ENCODE measurements at places on chromosomes 1 and 21.

DNA sequence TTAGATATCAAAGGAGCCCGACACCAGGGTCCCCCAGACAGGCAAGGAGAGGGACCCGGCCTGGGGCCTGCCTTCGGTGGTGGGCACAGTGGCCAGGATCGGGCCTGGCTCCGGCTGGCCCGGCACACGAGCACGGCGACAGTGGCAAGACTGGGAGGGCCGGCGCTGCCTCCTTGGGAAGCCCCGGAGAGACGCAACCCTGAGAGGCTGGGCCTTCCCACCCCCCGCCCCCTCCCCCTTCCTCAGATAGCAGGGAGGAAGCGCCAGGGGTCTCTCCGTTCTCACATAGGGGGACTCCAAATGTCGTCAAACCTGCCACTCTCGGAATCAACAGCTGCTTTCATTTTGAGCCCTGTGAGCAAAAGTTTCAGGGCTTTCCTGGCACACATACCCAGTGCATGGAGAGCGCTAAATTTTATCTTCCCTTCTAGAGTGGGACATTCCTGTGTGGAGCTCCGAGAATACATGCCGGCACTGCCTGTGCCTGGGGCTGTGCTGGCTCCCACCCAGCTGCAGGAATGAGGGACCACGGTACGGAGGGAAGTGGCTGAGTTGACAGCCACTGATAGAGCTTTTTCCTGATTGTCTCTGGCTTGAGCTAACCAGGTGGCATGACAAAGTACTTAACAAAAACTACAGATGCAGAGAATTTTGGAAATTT lies 62.4 kb downstream of the CD247 start:
- peak; percentile 46 for DNase-seq

- no peak for DNase-seq
Measured at GRCh38 chr1:90162216-90162615, 167.3 kb downstream of the ZNF326 start.

DNA sequence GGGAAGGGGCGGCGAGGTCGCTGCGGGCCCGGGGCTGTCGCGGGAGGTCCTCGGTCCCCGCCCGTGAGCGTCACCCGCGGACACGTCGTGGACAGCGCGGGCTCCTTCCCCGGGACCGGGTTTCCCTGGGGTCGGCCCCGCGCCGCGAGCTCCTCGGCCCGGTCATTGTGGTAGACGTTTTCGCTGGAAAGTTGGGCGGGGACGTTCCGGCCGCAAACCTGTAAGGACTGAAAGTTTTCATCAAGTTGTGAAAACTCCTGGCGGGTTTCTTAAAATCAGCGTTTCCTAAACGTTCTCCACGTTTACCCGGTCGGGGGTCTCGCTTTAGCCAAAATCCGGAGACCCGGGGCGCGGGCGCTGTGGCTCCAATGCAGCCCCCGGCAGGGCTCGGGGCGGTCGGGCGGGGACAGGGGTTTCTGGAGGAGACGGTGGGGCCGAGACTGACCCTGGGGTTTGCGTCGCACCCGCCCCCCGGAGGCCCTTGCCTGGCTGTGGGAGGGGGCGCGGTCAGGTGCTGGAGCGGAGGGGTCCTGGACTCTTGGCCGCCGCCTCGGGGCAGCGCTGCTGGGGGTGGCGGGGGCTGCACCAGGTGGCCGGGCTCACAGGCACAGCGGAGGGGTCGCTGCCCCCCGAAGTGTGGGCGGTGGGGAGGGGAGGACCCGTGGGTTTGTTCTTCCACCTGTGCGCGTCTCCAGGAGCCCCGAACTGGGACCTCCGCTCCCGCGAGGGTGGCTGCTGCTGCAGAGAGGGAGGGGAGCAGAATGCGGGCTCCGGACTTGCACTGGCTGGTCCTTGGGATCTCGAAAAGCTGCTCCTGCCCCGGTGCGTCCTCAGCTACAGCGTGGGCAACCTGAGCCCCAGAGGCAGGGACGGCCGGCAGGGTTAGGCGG lies 827 bp downstream of the PRKCZ start:
- no peak for DNase-seq

- no peak for DNase-seq
Measured at GRCh38 chr21:38183961-38184360, 72.8 kb upstream of the KCNJ15 start.

- no peak for DNase-seq
Measured at GRCh38 chr21:41823906-41824305, 55.2 kb downstream of the PRDM15 start.

DNA sequence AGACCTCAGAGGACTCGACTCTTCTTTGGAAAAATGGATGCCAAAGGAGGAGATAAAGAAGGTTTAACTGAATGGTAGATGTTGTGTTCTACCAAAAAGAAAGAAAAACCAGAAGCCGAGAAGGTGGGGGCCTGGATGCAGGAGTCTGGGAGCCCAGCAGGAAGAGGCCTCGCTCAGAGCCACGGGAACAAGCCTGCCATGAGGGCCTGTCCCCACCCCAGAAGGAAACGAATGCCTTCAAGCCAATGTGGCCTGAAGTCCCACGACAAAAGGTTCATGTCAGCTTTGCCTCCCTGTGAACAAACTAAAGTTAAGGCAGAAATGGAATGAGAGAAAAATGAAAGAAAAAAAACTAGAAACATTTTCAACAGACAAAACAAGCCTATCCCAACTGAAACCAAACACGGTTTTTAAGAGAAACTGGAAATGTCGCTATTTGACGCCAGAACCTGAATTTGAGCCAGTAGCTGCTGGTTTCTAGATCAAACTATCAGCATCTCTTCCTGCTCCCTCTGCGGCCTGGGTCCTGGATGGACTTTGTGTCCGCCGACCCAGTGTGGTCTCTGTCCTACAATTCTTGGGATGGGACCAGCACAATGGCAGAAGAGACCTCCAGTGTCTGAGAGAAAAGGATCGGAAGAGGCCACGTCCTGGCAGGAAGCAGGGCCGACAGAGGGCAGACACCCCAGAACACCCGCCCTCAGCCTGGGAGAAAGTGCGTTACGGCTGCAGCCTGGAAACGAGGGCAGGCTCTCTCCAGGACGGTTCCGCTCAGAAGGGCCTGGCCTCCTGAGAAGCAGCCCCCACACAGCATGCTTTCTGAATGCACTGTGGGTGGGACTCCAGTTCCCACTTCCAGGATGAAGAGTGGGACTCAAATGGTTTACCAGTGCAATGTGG lies 35.2 kb downstream of the SLC45A1 start:
- DNase-seq, result no peak

GRCh38 chr1:31670593-31670964 lies 25.9 kb upstream of the PEF1 start:
- DNase-seq, result no peak

GRCh38 chr1:164577291-164577690 lies 18.3 kb downstream of the PBX1 start:
- DNase-seq, result no peak

DNA sequence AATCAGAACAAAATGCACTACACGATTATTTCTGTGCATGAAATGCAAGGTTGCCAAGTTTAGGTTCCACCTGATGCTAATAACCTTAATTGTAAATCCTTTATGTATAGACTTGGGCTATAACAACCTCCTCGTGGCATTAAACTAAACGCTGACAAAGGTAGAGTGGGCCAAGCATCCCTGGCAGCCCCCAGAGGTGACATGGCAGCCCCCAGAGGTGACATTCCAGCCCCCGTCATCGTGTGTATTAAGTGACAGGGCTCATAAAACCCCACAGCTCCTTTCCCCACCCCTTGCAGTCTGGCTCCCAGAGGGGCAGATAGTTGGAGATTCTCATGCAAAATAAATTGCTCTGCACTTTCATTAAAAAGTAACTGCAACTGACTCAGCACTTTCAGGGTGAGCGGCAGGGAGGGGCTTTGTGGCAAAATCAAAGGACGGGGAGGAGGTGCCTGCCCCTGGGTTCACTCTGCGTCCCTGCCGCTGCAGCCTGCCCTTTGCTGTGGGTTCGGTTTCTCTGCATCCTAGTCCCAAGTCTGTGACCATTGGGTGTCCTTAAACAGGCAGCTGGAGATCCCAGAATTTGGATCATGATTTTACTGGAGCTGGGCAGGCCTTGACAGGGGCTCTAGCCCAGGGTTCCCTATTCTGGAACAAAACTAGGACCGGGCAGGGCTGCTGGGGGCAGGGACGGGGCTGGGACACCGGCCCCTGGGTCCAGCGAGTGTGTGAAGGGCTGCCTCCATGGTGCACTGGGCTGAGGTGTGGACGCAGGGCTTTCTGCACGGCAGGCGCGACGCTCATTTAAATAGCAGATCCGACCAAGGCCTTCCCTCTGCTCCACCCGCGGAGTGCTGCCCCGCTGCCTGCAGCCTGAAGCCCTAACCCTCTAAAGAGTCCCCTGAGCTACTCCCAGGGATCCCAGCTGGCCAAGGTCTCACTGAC lies 234.9 kb upstream of the VAMP3 start:
- DNase-seq, result no peak

- no peak for DNase-seq
Measured at GRCh38 chr1:150186789-150187559, 37.3 kb downstream of the PLEKHO1 start.

- peak; percentile 51 for DNase-seq
Measured at GRCh38 chr1:21175670-21176581, 771 bp downstream of the EIF4G3 start.

DNA sequence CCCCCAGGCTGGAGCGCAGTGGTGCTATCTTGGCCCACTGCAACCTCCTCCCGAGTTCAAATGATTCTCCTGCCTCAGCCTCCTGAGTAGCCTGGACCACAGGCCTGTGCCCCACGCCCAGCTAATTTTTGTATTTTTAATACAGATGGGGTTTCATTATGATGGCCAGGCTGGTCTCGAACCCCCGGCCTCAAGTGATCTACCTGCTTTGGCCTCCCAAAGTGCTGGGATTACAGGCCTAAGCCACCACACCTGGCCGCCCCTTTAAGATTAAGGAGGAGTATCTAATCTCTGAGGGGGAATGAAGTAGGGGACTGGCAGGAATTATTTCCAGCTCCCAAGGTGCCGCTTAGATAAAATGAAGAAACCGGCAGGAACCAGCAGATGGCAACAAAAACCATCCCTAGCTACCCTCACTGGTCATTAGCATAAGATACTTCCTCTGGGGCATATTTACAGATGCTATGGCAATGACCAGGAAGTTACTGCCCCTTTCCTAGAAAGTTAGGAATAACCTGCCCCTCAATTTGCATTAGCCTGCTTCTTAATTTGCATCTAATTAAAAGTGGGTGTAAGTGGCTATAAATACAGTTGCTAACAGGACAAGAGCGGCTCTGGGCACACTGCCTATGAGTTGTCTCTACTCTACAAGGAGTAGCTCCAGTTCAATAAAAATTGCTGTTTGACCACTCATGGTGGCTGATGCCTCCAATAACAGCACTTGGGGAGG lies 7.1 kb upstream of the NSUN4 start:
- DNase-seq, result no peak

- no peak for DNase-seq
Measured at GRCh38 chr1:224743608-224744164, 127.6 kb downstream of the CNIH3 start.

GRCh38 chr1:58000821-58001220 lies 545.7 kb downstream of the OMA1 start:
- DNase-seq, result no peak

DNA sequence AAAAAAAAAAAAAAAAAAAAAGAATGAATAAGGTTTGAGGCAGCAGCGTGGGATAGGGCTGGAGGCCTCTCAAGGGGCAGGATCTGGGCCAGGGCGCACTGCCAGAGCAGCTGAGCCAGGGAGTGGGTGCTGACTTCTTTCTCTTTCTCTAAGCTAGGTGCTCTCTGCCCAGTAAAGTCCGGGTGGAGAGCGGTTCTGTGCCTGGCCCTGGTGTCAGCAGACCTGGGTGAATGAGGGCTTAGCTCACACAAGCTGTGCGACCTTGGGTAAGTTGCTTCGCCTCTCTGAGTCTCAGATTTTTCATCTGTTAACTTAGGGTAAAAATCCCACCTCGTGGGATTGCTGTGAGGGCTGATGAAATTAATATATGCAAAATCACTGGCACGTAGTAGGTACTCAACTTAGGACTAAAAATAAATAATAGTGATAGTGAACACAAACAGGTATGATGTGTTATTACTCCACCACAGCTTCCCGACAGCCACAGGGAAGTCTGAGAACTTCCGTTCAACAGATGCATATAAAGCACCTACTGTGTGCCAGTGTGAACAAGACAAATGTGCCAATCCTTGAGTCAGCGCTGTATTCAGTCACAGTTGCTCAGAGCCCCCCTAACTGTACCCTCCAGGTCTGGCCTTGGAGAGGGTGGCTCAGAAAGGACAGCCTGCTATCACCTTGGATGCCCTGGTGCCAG lies 2.0 kb upstream of the FAM131C start:
- no peak for DNase-seq

GRCh38 chr1:203703586-203703985 lies 61.4 kb upstream of the LAX1 start:
- DNase-seq, result no peak

- no peak for DNase-seq
Measured at GRCh38 chr1:217907504-217907903, 276.4 kb downstream of the SPATA17 start.

GRCh38 chr1:84570436-84571149 lies 3.6 kb downstream of the CTBS start:
- DNase-seq, result no peak

DNA sequence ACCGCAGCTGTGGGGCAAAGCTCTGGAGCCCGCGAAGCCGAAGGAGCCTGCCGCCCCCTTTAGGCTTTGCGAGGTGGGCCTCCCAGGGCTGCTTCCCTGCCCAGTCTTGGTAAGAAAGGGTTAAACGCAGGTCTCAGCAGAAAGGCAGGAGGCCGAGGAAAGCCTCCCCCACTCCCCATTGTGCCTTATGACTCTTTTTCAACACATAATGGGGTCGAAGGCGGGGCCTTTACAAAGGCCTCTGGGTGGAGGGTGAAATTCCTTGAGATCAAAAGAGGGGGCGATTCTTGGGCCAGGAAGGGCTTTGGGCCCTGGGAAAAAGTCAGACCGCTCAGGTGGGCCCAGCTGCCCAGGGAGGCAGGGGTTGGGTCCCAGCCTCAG lies 880 bp downstream of the ALPL start:
- DNase-seq, result no peak

DNA sequence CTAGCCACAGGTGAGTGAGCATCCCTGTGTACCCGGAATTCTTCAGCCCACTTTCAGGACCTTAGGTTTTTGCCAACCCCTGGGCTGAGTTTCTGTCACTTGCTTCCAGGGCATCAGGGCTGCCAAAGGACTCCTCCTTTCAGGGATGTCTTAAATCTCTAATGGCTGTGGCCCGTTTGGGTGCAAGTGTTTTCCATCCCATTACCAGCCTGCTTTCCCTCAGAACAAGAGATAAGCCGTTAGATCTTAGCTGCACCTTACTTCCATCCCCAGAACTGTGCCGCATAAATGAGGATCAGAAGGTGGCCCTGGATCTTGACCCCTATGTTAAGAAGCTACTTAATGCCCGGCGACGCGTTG lies 652 bp downstream of the SNAPIN start:
- DNase-seq, result no peak

All from activated CD8-positive, alpha-beta memory T cell treated with anti-CD3 and anti-CD28 coated beads, Interleukin-2, amount 50 U/mL, for 4 hours (primary cell).